ENCODE measurements at places on chromosomes 5 and 9. TPM values are rescaled to one million over a fixed set of nuclear protein-coding genes. Genes with fewer than 3 reads are reported as not detected.

SOWAHA gene
- total RNA-seq: not detected

GRCh38 chr5:75706016-75706415 lies 11.2 kb downstream of the POC5 start:
- no peak for DNase-seq

DNA sequence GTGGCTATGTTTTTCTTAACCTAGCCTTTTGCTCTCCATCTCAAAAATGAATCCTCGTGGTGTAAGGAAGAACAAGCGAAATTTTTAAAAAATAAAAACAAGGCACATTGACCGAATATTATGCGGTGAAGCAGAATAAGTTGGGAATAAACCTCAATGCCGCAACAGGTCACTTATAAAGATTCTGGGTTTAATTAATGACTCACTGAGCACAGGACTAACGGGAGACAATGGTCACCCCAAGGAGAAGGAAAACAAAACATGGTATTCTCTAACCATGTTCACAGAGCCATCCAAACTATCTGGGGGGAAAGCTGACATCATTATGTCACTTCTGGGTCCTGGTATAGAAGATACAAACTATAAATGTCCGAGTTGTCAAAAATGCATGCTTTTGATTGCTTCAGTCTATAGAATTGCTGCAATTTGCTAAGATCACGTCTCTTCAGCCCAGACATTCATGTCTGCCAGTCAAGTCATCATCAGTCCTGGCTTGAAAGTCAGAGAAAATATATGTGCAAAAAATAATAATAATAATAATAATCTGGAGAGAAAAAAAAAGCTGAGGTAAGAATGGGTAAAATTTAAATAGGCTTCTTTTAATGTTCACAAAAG lies 280.6 kb downstream of the NR2F1-AS1 start:
- no peak for DNase-seq

GRCh38 chr5:169268019-169268418 lies 32.9 kb downstream of the SLIT3 start:
- DNase-seq: no peak

C5orf58 gene
- total RNA-seq: not detected

GRCh38 chr9:100698945-100699344 lies 121.1 kb downstream of the CAVIN4 start:
- DNase-seq: no peak

IL4 gene
- total RNA-seq: 6.4 TPM

DNA sequence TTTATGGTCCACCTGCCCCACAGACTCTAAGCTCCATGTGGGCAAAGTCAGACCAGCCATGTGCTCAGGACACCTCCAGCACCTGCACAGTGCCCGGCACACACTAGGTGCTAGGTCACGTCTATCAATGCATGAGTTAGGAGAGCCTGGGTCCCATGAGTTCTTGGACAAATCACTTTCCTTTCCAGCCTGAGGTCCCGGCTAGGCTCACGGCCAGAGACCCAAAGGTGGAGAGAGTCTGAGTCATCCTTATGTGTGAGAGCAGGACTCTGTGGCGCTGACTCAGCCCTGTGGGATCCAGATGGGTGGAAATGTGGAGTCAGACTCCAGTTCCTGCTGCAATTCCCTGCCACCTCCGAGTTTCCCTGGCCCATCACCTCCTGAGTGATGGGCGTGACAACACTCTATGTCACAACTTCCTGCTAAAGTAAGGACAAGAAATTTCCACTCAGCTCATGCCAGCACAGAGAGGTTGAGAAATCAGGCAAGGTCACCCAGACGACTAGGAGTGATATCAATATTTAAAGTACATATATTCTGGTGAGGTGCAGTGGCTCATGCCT lies 2.5 kb upstream of the ST6GALNAC4 start:
- DNase-seq: peak; percentile 71

DNA sequence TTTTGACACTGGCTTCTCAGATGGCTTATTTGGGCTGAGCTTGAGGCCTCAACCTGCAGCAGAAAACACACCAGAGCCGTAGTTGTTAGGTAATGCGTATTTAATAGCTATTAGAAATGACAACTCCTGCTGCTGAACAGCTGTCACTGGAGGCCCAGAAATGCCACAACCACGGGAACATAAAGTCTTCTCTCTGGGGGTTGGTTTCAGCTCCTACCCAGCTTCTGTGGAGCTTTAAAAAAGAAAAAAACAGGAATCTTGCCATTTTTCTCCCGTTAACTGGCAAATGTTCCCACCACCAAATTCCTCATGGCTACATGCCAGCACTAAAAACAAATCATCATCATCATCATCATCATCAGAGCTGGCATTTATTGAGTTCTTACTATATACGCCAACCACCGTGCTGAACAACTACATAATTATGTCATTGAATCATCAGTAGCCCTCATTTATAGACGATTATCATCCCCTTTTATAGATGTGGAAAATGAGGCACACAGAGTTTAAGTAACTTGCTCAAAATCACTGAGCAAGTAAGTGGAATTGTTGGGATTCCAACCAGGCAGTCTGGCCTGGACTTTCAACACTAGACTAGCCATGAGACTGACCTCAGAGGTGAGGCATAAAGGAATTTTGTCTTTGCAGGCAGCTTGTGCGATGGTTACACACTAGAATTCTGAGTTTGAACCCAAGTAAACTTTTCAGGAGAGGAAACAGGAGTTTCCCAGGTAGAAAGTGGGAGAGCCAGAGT lies 185.3 kb upstream of the WWC1 start:
- no peak for DNase-seq

- no peak for DNase-seq
Measured at GRCh38 chr5:54148067-54148845, 162.1 kb downstream of the ARL15 start.

- DNase-seq: no peak
Measured at GRCh38 chr5:98102936-98103335, 670.5 kb upstream of the RGMB start.

DNA sequence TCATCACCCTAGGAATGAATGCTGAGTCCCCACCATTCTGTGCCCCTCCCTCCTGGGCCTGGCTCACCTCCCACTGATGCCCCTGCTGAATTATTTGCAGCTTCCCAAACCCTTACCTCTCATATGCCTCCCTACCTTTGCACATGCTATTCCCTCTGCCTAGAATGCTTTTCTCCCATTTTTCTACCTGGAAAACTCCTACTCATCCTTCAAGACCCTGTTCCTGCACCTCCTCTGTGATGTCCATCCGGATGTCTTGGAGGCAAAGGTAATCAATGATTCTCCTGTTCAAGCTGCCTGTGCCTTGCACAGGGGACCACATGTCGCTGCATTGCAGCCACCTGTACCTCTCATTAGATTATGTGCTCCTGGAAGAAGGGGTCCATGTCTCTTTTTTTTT lies 104.8 kb upstream of the LMX1B start:
- no peak for DNase-seq

GRCh38 chr5:14954216-14954615 lies 82.6 kb upstream of the ANKH start:
- no peak for DNase-seq

MYMK gene
- not detected for total RNA-seq

DNA sequence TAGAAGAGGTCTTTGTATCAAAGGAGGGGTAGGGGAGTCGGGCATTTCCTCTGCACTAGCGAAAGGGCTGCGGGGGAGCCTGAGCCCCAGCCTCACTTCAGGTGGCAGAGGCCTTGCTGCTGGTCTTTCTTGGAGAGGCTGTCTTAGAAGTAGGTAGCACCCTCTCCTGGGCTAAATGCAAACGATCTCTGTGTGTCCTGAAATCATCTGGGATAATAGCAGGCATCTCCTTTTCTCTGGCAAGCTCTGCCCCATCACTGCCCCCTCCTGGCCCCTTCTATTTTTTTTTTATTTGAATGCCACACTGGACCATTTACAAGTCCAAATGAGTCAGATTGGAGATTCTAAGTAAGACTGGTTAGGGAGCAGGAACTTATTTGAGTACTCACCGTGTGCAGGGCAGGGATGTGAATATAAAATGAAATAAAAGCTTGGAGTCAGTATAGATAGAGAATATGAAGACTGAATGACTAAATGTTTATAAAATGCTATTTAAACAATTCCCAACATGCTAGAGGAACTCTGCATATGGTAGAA lies 137.1 kb downstream of the FGF1 start:
- peak; percentile 45 for DNase-seq

- no peak for DNase-seq
Measured at GRCh38 chr5:17816944-17817343, 182.7 kb downstream of the TAF11L14 start.

DNA sequence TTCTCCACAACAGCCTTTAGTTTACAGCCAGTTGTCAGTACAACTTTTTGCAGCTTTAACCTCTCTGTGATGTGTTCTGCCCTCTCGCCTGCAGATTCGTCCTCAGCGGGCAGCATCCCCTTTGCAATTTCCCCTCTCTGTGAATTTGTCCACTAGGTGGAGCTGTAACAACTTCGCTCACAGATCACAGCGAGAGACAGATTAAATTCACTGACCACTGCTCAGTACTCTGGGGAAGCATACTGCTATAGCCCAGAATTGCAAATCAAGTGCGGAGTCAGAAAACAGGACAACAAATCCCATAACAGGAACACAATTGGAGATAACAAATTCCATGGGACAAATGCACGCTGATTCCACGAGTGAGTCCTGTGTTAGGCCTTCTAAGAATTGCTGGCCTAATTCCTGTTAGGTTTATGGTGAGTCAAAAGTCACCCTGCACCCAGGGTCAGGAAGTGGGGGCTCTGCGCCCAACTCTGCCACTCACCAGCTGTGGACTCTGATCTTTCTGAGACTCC lies 2124.9 kb downstream of the MAT2B start:
- peak; percentile 12 for DNase-seq

DNA sequence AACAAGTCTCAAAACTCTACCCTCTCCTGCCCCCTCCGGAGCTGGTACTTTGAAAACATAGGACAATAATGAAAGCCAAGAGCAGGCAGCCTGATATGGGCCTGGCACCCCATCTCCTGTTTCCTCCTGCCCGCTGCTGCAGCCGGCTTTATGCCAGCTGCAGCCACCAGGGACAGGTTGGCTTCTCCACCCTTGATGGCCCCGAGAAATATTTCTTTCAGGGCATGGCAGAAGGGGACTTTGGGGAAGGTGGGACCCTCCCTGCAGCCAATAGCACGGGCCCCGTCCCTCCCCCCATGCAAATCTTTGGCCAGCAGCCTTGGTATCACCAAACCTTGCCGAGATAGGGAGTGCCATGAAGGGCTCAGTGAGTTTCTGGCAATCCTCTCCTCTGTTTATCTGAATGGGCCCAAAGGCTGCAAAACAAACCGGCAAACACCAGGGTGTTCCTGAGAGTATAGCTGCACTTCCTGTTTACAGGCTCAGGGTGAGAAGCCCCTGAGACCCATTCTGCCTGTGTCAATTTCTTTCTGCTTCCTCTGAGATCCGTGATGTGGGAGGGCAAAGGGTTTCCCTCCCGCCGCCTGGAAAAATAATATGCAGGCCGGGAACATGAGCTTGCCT lies 73.4 kb upstream of the BOD1 start:
- DNase-seq: no peak

- DNase-seq: no peak
Measured at GRCh38 chr5:38099205-38100168, 158.9 kb upstream of the EGFLAM start.

GPR21 gene
- total RNA-seq: not detected

- DNase-seq: peak; percentile 56
Measured at GRCh38 chr5:151155775-151156506, 1.6 kb downstream of the ANXA6 start.

CCDC183 gene
- 0.36 TPM for total RNA-seq

GRCh38 chr9:16268067-16268881 lies 602.2 kb downstream of the BNC2 start:
- no peak for DNase-seq

FOXD4 gene
- not detected for total RNA-seq

GRCh38 chr5:74040811-74041491 lies 415.0 kb downstream of the ARHGEF28 start:
- no peak for DNase-seq

DNA sequence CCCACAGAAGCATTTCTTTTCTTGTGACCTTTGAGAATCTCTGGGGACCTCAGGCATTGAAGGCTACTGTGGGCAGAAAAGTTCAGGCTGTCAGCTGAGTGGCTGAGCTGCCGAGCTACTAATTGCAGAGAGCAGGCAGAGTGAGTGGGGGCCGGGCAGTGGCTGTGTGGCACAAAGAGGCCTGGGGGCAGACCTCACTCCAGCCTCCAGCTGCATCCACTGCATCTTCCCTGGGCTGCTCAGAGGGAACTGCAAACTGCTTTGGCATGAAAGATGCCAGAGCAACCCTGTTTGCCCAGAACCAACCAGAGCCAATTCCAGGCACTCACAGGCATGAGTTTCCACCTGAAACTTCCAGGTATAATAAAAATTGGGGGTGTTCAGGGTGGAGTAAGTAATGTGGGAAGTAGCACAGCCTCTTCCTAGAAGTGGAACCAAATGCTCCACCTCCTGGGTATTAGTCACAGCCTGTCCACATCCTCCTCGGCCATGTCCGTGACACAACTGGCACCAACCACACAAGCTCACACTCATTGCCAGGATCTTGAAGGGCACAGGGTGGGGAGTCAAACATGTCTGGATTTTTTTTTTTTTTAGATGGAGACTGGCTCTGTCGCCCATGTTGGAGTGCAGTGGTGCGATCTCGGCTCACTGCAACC lies 548.9 kb downstream of the BNC2 start:
- no peak for DNase-seq

SPATA31A5 gene
- total RNA-seq: not detected

PALM2AKAP2 gene
- total RNA-seq: 0.36 TPM

CDKN2B-AS1 gene
- total RNA-seq: 0.59 TPM

CDH6 gene
- total RNA-seq: not detected

PTGER4 gene
- total RNA-seq: 53.7 TPM

GARIN3 gene
- 1.3 TPM for total RNA-seq

PCDHB13 gene
- total RNA-seq: not detected

GRCh38 chr9:93052791-93053540 lies 5.5 kb upstream of the SUSD3 start:
- DNase-seq: no peak

TAF1L gene
- not detected for total RNA-seq

GRM6 gene
- not detected for total RNA-seq

DNA sequence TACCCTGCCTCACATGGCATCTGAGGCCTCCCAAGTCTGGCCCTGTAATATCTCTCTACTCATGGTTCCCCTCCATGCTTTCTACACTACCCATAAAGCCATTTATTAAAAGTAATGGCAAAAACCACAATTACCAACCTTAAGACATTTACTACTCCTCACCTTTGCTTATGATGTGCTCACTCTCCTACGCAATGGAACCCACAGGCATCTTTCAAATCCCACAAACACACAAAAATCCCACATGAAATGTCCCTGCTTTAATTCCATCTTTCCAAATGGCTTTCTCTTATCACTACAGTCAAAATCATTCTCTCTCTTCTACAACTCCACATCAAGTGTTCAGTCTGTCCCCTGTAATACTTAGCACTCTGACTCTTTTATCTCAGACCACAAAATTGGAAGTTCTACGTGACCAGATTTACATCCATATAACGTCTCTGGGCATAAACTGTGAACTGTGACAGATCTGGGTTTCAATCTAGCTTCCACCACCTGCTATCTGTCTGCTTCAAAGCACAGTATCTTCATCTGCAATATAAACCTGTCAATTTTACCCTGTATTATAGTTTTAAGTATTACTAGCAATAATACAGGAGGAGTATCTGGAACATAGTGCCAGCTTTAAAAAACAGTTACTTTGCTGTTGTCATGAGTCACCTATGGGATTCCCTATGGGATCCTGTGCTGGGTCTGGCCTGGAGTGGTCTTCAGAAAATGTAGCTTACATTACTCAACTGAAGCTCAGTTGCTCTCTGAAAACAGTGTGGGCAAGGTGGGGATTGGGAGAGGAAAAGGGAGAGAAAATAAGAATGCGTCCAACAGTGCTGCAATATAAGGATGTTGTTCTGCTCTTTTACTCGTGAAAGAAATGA lies 137.1 kb upstream of the TRIM32 start:
- no peak for DNase-seq

WDR31 gene
- 2.4 TPM for total RNA-seq

CEL gene
- total RNA-seq: 1.0 TPM

CARD6 gene
- 1.4 TPM for total RNA-seq
